ENCODE measurements at places on chromosomes 7 and 10.

GRCh38 chr10:79400146-79401004, 45.0 kb downstream of the ZCCHC24 start:
- DNase-seq = peak; percentile 50

DNA sequence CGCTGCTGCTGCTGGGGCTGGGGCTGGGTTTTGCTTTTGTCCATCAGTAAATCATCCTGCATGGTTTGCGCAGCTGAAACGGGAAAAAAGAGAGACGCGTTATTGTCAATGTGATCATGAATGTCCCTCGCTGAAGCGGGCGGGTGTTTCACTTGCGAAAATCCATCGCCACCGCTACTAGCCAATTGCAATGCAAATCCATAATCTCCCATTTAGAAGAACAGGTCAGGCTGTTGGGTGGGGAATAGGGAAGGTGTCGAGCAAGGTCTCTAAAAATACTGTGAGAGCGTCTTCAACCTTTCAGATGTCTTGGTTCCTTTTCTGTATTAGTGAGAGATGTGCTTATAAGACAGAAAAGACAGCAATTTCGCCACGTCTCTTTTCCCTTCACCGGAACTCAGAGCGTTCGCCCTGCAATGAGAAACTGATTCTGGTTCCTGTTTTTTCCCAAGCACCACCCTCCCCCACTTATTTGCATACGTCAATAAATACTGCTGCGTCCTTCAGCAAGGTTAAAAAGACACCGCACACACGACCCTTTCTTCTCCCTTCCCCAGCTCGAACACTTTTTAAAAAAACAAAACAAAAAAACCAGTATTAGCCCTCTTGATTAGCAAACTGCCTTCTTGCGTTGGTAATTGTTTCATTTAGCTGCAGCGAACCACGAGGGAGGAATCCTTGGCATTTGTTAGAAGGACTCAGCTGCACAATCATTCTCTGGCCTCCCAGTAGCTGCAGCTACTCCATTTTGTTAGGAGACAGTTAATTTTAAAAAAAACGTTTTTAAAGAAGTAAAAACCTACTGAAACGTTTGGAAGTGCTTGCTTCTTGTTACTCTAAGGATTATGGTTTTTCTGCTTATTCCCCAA, 50.4 kb downstream of the CPEB3 start:
- peak; percentile 64 for DNase-seq

DNA sequence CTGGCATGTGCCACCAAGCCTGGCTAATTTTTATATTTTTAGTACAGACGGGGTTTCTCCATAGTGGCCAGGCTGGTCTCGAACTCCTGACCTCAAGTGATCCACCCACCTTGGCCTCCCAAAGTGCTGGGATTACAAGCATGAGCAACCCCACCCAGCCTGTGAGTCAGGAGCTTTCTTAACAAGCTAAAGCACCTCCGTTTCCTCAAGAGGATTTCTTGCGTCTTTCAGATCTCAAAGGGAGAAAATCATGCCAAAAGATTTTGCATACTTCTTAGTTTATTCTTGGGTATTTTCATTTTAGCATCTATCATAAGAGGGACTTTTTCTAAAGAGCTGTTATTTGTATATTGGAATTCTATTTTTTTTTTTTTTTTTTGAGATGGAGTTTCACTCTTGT, 47.9 kb upstream of the FOXK1 start:
- no peak for DNase-seq

DNA sequence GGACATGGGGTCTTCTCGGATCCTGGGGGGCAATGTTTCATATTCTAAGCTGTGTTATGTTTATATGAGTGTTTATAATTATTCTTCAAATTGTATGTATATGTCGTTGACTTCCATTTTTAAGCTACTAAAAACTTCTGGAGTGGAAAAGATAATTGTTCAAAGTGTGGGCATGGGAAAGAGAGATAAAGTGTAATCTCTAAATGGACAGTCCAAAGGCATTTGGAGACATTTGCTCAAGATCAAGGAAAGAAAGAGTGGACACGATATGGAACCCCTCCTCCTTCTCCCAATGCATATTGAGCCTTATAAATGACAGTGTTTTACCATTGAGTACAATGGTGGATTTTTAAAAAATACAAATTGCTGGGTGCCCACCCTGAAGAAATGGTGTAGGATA, 81.1 kb downstream of the SDHAF3 start:
- DNase-seq = no peak

DNA sequence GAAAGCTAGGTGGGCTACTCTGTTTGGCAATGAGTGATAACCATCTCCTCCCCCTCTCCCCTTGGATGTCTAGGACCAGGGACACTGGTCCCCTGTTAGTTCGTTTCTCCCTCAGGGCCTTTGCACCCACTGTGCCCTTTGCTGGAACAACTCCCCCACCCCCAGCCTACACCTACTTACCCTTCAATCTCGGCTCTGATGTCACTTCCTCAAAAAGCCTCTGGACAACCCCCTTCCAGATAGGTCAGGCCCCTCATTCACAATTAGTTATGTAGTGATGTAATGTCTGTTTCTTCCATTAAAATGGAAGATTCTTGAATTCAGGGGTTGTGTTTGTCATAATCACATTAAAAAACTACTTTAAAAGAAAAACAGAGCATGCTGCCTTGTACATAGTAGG, 152.9 kb downstream of the SNX10 start:
- DNase-seq = no peak

DNA sequence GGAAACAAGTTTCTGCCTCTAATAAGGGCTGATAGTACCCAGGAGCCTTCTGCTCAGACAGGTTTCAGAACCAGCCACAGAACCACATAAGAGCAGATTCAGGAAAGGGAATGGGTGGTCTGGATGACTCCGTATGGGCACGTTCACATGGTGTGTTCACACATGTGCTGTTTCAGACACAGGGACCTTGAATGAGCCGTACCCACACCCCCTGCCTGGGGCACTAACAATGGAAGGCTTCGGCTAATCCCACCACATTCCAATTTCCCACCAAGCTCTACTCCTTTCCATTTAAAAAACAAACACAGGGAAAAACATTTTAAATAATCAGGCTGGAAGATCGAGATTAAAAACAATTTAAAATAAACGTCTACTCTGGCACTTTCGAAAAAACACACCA, 217.3 kb downstream of the GRID1 start:
- no peak for DNase-seq

- DNase-seq = no peak
Measured at GRCh38 chr10:34580214-34580613, 234.9 kb downstream of the PARD3 start.

GRCh38 chr7:6516387-6516983, 34.8 kb downstream of the GRID2IP start:
- DNase-seq = peak; percentile 79
